Upper lobe of left lung (tissue), 6 donors: ENCODE measurements at places on chromosomes 12 and 14. TPM values are rescaled to one million over a fixed set of nuclear protein-coding genes. Genes with fewer than 3 reads are reported as not detected.

- H3K4me1 ChIP-seq, result no peaks in the 10 kb centered on the region
- no peak for DNase-seq
- no peaks in the 10 kb centered on the region for H3K27me3 ChIP-seq
- no peaks in the 10 kb centered on the region for H3K36me3 ChIP-seq
- H3K4me3 ChIP-seq, result no peak overlapping the region
These were observed 66.4 kb upstream of the SLC38A4 start for GRCh38 chr12:46892034-46892705.

GRCh38 chr14:51552275-51552674 lies 99.4 kb upstream of the FRMD6 start:
- DNase-seq, result no peak
- no peaks in the 10 kb centered on the region for H3K36me3 ChIP-seq
- no peak overlapping the region for H3K4me3 ChIP-seq
- H3K4me1 ChIP-seq, result no peaks in the 10 kb centered on the region

- no peak overlapping the region for H3K4me3 ChIP-seq
- H3K27me3 ChIP-seq, result no peaks in the 10 kb centered on the region
- DNase-seq, result no peak
- H3K36me3 ChIP-seq, result no peaks in the 10 kb centered on the region
- no peaks in the 10 kb centered on the region for H3K4me1 ChIP-seq
These were observed 983.0 kb upstream of the LRFN5 start for GRCh38 chr14:40623643-40624042.

Gene SMOC1
- not detected for total RNA-seq

DNA sequence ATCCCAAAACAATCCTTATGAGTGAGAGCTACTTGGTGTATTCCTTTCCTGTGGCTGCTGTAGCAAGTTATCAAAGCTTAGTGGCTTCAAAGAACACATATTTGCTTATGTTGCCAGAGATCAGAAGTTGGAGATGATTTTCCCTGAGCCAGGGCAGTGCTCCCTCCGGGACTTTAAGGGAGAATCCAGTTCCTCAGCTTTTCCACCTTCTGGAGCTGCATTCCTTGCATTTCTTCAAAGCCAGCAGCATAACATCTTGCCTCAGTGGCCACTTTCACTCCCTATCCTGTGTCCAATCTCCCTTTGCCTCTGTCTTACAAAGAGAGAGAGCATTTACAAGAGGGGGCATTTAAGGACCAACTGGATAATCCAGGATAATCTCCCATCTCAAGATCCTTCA lies 33.7 kb downstream of the P2RX7 start:
- no peak for DNase-seq
- H3K27me3 ChIP-seq, result no peaks in the 10 kb centered on the region
- H3K36me3 ChIP-seq, result peaks cover 11% of the 10 kb centered on the region

GRCh38 chr12:108618079-108618952 lies 15.4 kb downstream of the SELPLG start:
- DNase-seq, result peak; percentile 97
- H3K4me3 ChIP-seq, result no peak overlapping the region
- no peak overlapping the region for H3K27ac ChIP-seq
- H3K4me1 ChIP-seq, result peaks cover 57% of the 10 kb centered on the region
- H3K27me3 ChIP-seq, result no peaks in the 10 kb centered on the region
- H3K36me3 ChIP-seq, result peaks cover 2% of the 10 kb centered on the region

DNA sequence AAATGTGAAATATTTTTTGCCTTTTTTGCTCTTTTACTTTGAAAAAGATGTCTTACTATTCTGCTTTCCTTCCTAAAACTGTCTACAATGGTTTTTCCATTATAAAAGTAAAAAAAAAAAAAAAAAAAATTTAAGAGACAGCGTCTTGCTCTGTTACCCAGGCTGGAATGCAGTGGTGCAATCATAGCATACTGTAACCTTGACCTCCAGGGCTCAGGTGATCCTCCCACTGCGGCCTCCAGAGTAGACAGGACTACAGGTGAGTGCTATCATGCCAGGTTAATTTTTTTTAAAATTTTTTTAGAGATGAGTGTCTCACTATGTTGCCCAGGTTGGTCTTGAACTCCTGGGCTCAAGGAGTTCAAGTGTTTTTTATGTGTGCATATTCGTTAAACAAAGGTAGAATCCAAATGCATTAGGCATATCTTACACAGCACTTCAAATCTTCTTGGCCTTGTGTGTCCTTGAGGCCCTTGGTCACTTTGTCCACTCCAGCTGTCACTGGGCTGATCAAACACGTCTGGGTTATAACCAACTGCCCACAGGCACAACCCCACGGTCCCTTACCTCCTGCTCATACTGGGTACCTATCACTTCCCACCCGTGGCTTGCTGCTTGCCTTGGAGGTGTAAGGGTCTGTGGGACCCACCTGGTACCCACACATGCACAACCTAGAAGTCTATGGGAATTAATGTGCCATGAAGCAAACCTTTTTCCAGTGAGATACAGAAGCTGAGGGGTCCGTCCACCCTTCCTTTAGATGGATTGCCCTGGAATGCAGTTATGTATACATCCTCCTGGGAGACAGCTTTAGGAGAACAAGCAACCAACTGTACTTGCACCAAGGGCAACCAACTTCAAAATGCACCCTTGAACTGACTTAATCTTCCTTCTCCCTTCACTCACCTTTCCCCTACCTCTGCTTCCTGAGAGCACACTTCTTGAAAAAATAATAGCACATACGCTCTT lies 12.8 kb downstream of the RAD52 start:
- H3K36me3 ChIP-seq, result no peaks in the 10 kb centered on the region
- no peak overlapping the region for H3K27ac ChIP-seq
- H3K27me3 ChIP-seq, result no peaks in the 10 kb centered on the region
- DNase-seq, result no peak
- no peak overlapping the region for H3K4me3 ChIP-seq

GRCh38 chr14:34350903-34351302 lies 111.1 kb downstream of the SPTSSA start:
- no peak for DNase-seq
- no peaks in the 10 kb centered on the region for H3K4me1 ChIP-seq
- H3K36me3 ChIP-seq, result no peaks in the 10 kb centered on the region
- no peaks in the 10 kb centered on the region for H3K27me3 ChIP-seq
- H3K27ac ChIP-seq, result no peak overlapping the region
- H3K4me3 ChIP-seq, result no peak overlapping the region

DNA sequence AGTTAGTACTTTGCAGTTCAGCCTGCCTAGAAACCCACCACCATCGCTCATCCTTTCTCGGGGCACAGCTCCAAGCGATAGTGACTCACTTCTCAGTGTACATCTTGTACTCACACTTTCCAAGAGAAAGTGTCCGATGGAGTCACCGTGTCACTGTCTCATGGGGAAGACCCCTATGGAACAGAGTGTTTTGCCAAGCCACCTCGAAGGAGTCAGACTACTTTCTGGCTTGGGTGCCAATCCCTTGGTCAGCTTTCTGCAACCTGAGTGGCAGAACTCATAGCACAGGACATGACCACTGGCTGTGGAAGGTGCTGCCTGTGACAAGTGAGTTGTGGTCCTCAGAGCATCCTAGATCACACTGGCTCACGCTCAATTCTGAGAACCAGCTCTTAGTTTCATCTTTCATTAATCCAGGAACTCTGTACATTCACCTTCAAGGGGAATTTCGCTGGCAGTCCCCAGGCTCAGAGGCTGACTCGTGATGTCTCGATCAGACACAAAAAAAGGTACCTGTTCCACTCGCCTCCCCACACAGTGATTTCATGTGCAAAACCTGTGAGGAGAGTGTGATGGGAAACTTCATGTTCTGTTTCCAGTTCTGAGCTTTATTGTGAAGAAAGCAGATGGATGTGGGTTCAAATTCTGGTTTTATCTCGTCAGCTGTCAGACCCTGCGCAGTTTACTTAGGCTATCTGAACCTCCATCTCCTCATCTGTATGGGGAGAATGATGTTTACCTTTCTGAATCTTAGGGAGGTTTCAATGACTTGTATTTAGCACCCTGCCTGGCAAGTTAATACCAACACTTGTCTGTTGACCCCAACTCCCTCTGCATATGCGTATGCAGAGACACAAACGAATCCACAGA lies 127.3 kb upstream of the CCND2 start:
- DNase-seq, result no peak
- H3K36me3 ChIP-seq, result no peaks in the 10 kb centered on the region
- H3K27me3 ChIP-seq, result no peaks in the 10 kb centered on the region
- H3K4me1 ChIP-seq, result peaks cover 4% of the 10 kb centered on the region
- H3K27ac ChIP-seq, result no peak overlapping the region

Gene OLR1
- total RNA-seq, result 163 TPM

GRCh38 chr14:54512393-54512792 lies 2.7 kb downstream of the CGRRF1 start:
- no peak for DNase-seq
- no peaks in the 10 kb centered on the region for H3K36me3 ChIP-seq
- no peak overlapping the region for H3K27ac ChIP-seq
- H3K27me3 ChIP-seq, result no peaks in the 10 kb centered on the region
- H3K4me1 ChIP-seq, result peaks cover 25% of the 10 kb centered on the region
- no peak overlapping the region for H3K4me3 ChIP-seq

Gene CAPS2
- total RNA-seq, result 8.7 TPM

DNA sequence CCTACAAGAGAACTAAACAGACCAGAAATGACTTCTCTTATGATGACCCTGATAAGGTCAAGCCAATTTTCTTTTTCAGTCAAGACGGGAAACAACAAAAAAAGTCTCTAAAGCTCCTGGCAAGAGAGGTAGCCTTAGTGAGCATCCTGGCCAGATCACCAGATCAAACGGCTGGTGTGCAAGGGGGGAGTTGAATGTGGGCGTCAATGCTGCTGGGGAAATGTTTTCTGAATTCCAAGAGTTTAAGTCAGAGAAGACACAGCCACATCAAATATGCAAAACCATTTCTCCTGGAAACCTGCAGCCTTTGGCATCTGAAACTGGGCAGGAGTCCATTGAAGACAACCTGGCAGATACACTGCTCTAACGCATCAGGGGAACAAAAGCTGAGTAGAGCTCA lies 16.0 kb upstream of the SELPLG start:
- no peaks in the 10 kb centered on the region for H3K27me3 ChIP-seq
- no peak overlapping the region for H3K27ac ChIP-seq
- peaks cover 22% of the 10 kb centered on the region for H3K36me3 ChIP-seq
- no peak overlapping the region for H3K4me3 ChIP-seq
- H3K4me1 ChIP-seq, result peaks cover 35% of the 10 kb centered on the region
- DNase-seq, result no peak
